ENCODE measurements at places on chromosomes 3 and 15.

- no peak for DNase-seq
These were observed 21.6 kb downstream of the B4GALT4 start for GRCh38 chr3:119219069-119219468.

DNA sequence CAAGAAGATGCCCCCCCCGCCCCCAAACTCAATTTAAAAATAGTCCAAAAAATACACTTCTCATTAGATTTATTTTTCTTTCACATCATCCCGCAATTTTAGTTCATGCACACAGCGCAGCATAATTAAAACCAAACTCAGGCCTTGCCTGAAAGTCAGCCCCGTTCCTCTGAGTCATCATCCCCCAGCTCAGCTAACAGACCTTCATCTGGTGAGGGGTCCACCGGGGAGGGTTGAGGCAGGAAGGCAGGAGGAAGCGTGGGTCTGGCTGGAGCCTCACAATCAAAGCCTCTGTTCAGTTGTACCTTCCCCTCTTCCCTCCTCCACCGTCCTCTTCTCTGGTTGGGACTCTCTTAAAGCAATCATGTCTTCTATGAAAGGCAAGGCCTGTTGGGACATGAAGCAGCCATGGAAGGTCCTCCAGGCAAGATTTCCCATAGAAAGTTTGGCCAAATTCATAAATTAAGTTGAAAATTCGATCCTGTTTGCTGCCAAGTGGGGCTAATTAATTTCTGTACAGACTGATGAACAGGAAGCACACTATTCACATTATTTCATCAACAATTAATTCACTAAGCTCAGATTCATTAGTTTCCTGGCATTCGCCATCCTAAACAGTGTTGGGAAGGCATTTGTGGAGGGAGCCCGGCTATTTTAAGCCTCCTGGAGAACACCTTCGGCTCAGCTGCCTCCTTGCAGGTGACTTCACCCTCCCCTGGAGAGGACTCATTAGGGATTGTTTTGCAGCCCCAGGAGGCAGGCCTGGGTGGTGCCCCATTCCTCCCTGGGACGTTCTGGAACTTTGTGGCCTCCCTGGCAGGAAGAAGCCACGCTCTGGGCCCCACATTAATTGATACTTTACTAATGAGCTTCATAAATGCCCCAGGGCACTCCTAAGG, 72.3 kb upstream of the BNC1 start:
- DNase-seq: no peak

GRCh38 chr15:55407498-55408011, 604 bp downstream of the CCPG1 start:
- DNase-seq: no peak

GRCh38 chr3:72515281-72515680, 333.0 kb downstream of the SHQ1 start:
- DNase-seq: no peak

DNA sequence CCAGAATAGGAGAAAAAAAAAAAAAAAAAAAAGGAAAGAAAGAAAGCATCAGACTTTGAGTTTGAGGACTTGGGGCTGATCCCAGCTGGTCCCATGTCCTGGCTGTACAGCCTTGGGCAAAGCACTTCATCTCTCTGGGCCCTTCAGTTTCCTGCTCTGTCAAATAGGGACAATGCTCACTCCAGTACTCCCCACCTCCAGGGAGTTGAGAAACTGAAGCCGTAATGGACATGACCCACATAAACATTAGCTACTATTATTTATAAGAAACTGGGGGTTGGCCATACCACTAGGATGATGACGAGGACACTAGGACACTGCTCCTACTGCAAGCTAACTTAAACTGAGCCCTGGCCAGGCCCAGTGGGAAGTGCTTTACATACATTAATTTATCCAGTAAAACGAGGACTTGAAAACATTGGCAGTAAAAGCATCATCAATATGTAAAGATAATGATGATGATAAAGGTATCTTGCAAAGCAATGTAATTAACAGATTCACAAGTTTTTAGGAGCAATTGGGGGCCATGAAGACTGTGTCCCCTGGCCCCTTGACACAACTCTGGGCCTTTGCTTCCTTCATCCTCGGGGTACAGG, 22.9 kb upstream of the SMAD6 start:
- DNase-seq: no peak

GRCh38 chr3:45309876-45310275, 78.5 kb upstream of the LARS2 start:
- no peak for DNase-seq

DNA sequence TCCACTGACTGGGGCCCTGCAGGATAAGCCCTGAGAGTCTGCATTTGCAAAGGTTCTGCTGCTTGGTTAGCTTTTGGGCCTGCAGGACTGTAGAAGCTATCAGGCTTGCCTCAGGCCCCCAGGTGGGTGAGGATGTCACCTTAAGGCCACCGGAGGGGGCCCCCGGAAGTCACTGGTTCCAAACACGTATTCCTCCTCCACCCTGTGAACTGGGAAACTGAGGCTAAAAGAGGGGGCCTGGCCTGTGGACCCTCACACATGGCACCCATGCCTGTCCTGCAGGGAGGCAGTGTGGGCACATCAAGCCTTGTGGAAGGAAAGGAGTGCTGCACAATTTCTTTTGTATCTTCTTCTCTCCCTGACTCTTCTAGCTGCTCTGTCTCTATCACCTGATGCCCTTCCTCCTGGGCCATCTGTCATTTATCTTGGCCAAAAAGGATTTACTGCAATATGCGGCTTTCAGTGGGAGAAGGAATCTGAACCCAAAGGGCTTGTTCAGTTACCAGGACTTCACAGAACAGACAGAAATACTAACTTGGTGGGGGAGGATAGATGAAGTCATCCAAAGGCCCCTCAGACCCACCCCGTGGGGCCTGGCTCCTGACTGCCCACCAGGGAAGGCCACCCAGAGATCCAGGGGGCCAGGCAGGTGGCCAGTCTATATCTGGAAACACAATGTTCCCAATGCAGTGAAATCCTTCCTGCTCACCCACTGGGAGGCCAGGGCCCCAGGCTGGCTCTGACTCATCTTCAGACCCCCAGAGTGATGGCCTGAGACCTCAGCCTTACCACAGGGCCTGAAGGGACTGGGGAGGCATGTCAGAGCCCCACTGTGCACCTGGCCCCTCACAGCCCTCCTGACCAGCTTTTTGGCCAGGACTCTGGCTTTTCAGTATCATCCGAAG, 18.3 kb downstream of the UBAP1L start:
- no peak for DNase-seq

GRCh38 chr15:42088801-42089640, 5.3 kb downstream of the PLA2G4D start:
- no peak for DNase-seq

- no peak for DNase-seq
These were observed 92.4 kb upstream of the LRRFIP2 start for GRCh38 chr3:37266809-37267208.

GRCh38 chr3:175476489-175476888, 617.4 kb downstream of the NAALADL2 start:
- no peak for DNase-seq

DNA sequence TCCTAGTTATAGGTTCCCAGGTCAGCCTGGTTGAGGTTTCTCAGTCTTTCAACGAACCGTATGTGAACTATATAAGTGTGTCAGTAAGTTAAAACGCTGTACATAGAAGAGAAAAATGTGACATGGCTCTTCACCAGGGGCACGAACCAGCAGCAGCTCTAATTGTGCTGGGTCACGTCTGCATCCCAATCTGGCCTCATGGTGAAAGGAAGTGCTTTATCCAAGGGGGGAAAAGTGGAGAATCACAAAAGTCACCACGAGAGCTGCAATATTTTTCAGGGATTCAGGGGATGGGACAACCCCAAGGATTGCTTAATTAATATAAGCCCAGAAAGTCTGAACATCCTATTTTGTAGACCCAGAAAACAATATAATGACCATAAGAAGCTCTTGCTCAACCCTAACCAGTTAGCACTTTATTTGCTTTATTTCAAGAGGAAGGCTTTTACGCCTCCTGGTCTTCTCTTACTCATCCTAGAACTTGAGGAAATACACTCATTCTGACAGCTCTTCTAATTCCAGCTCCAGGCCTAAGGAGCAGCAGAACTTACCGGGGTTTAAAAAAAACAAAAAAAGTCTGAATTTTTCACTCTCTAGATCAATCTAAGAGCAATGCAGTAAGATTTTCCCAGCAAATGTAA, 16.5 kb downstream of the ANXA2 start:
- no peak for DNase-seq

DNA sequence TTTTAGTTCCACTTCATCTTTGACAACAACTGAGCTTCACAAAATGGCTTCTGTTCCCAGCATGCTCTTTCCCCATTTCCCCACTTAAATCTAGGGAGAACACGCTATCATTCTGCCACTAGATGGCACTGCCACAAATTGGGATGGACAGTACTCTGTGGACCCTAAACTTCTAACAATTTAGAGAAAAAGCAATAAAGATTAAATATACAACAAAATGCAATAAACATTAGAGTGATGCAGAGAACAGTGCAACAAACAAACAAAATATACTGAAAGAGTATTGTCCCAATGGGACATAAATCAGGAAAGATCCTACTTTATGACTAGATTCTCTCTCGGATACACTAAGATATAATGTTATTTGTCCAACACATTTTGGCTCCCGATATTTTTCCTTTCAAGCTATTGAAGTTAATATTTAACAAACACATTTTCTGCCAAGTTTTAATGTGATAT, 169.7 kb upstream of the TMCO5A start:
- no peak for DNase-seq

GRCh38 chr3:188153437-188154013, 432 bp upstream of the LPP start:
- DNase-seq: peak; percentile 73

GRCh38 chr15:37109168-37109871, 9.0 kb upstream of the MEIS2 start:
- DNase-seq: no peak

- DNase-seq: no peak
These were observed 926 bp upstream of the SKOR1 start for GRCh38 chr15:67824197-67824968.

DNA sequence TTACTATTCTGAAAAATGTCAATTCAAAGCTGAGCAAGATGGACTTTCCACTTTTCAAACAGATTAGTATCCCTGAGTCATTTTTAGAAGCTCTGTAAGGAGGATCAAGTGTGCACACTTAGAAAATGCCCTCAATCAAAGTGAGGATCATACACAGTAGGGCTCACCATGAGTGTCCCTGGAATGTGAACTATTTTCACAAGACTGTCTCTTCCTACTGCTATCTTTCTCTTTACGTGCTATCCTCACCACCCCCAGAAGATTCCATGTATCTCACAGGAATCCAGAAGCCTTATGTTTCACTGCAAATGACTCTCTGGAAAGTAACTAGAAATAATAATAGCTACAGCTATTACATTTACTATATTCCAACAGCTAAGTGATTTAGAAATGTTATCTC, 349.9 kb upstream of the TGFBR2 start:
- no peak for DNase-seq

DNA sequence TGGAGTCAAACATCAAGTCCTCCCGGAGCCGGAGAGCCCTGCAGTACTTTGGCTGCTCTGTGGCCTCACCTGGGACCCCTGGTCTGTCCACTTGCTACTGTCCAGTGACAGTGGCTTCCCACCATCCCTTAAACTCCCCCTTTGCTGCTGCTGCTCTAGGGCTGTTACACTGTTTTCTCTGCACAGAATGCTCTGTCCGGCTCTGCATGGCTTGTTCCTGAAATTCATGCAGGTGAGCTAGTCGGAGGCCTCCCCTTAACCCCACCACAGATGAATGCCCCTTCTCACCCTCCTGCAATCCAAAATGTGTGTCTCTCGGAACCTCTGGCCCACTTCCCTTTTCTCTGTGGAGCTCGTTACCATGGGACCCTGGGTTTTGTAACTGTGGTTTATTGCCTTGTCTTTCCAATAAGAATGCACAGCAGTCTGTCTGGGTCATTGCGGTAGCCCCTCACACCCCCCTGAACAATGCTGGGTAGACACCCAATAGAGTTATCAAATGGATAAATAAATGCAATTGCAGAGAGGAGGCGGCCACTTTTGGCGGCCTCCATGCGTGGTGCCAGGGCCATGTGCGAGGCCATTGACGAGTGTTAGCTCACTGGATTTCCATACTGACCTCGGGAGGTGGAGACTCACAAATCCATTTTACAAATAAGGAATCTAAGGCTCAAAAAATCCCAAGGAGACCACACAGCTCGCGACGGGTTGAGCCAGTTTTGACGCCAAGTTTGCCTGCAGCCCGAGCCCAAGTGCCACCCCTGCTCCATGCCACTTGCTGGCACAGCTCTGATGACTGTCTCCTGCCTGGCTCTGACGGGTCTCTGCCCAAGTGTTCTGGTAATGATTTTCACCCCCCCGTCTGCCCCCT, 48.5 kb downstream of the RGMA start:
- no peak for DNase-seq

GRCh38 chr15:56052395-56053045, 59.1 kb upstream of the NEDD4 start:
- DNase-seq: no peak

GRCh38 chr15:88476635-88477060, 9.1 kb downstream of the MRPS11 start:
- no peak for DNase-seq

DNA sequence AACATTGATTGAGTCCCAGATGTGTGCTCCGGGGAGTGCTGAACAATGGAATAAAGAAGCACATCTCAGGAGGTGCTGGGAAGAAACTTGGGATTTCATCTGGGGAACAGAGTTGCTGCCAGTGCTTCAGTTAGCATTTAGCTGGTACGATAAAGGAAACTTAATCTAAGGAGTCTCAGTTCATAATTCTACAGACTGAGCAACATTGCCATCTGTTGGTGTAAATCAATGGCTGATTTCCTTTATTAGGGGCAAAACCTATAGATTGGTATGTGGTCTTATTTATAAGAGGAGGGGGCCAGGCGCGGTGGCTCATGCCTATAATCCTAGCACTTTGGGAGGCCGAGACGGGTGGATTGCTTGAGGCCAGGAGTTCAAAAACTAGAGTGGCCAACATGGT, 8.9 kb downstream of the MKRN2OS start:
- no peak for DNase-seq

DNA sequence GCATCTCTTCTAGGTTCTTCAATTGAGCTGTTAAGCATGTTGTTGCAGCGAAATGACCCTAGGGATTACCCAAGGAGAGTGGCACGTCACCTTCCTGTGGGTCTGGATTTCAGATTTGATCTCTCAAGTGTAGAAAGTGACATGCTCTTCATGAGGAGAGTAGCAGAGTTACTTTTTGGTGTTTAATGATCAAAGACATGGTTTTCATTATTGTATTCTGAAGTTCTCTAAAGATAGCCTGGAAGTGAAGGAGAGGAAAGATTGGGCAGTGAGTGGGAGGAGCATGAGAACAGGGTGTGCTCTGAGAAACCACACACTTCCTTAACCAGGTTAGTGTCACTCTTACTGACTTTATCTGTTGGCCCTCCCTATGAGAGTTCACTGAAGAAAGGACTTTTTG, 153.6 kb downstream of the AKAP13 start:
- no peak for DNase-seq

All from GOT3 (cell line).